ENCODE measurements at places on chromosomes 12 and 14.

- no peak for DNase-seq
Observed at GRCh38 chr12:83322809-83323208, 636.1 kb downstream of the TMTC2 start.

DNA sequence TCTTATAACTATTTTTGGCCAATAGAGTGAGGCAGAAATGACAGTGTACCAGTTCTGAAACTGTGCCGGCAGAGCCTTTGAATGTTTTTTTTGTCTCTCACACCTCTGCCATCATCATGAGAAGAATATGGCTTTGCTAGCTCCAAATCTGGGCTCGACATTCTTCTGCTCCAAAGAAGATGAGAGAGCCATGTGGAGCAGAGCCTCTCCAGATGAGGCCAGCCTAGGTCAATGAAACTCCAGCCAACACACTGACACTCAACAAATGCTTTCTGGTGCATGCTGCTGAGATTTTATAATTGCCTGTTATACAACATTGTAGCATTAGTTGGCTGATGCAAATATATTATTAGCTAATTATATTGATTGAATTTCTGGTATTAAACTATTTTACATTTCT lies 154.7 kb downstream of the SLC38A4 start:
- DNase-seq = no peak

DNA sequence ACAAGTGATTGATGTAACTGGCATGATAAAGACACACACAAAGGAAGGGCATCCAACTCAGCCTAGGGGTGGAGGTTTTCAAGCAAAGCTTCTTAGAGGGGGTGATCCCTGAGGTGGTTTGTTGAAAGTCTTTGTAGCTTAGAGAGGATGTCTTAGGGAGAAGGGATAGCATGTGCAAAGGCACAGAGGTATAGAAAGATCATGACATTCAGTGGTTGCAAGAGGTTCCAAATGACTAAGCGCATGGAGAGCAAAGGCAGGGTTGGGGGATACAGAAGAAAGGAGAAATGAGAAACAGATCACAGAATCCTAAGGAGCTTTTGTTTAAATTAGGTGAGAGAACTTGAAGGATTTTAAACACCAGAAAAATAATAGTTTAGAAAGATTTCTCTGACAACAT lies 5.2 kb upstream of the CCT2 start:
- DNase-seq = no peak

DNA sequence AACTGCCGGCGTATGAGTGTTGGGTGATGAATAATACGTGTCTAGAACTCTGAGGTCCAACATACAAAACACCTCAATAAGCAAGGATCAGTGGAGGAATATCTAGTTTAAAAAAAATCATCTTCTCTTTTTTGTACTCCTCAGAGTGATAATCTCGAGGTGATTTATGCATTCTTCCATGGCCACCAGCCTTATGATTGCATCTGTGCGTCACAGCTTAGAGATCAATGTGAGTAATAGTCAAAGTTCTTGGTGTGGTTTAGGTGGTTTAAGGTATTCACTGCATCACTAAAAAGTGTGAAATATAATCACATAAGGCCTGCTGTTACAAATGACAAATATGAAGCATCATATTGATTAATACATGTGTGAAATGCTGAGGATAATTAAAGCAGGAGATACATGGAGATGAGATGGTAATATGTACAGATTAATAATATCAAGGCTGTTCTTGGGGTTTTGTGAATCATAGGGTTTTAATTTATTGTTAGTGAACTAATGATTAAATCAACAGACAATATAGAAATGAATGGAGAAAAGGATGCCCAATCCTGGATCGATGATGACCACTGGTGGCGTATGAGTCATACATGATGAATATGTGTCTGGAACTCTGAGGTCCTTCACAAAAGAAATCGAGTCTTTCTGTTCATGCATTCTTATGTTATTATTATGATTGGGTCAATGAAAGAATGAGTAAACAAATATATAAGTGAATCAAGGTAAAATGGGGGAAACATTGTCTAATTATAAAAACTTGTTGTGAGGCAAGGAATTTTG lies 68.8 kb upstream of the RTL1 start:
- no peak for DNase-seq

- DNase-seq = peak; percentile 85
Observed at GRCh38 chr12:69290545-69291277, 51.3 kb downstream of the CPSF6 start.

GRCh38 chr14:75050852-75051555 lies at the start of gene MLH3:
Gene MLH3 (minus strand): TSS chr14:75051467. CDS start chr14:75049655, 1,812 bp downstream.
- DNase-seq = peak; percentile 88

DNA sequence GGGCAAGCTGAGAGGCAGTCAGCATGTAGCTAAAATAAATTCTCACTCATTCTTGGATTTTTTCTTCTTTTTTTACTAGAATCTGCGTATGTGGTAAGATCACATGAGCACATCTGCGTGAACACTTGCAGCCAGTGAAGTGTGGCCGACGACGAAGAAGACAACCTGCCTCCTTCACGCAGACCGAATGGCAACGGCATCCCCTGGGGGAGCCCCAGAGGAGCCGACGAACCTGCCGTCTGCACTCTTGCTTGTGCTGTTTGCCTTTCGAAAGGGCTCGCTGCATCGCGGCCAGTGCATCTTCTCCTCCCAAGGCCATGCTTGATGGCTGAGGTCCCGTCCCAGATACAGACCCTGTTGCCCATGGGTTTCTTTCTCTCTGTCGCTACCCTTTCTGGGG lies 113.8 kb downstream of the KCNK10 start:
- no peak for DNase-seq

DNA sequence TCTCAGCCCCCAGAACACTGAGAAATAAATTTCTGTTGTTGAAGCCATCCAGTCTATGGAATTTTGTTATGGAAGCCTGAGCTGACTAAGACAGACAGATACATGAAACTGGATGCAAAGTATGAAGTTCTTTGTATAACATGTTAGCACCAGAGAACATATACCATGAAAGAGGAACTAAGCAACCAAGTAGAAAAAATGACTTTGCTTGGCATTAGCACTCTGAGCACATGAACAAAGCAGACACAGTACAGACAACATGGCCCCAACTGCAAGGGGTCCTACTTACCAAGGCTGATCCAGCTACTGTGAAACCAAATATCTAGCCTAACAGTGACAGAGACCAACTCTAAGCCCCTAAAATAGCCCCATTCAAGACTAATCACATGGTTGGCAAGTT lies 13.8 kb downstream of the EXOC5 start:
- DNase-seq = no peak

Measured in Caco-2 (cell line).